ENCODE measurements at places on chromosomes 1 and 21. TPM values are rescaled to one million over a fixed set of nuclear protein-coding genes. Genes with fewer than 3 reads are reported as not detected.

- no peak for DNase-seq
Observed at GRCh38 chr1:245054105-245054504, 100.7 kb upstream of the KIF26B start.

DNA sequence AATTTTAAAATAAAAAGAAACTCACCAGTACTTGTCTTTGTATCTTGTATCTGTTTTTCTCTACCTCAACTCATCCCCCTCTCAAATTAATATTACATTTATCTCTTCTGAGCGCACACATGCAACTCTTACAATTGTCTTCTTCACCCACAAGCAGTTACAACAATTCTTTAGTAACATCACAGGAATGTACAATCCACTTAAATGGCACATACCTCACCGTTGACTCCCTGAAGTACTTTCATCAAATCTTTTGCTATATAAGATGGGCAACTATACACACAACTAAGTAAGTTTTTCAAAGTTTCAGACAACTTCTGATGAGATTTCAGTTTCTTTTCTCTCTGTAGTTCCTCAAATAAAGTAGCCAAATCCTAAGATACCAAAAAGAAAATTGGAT lies 28.3 kb downstream of the HEATR1 start:
- no peak for DNase-seq

- DNase-seq, result no peak
Observed at GRCh38 chr1:205963352-205964155, 20.3 kb upstream of the SLC26A9 start.

DNA sequence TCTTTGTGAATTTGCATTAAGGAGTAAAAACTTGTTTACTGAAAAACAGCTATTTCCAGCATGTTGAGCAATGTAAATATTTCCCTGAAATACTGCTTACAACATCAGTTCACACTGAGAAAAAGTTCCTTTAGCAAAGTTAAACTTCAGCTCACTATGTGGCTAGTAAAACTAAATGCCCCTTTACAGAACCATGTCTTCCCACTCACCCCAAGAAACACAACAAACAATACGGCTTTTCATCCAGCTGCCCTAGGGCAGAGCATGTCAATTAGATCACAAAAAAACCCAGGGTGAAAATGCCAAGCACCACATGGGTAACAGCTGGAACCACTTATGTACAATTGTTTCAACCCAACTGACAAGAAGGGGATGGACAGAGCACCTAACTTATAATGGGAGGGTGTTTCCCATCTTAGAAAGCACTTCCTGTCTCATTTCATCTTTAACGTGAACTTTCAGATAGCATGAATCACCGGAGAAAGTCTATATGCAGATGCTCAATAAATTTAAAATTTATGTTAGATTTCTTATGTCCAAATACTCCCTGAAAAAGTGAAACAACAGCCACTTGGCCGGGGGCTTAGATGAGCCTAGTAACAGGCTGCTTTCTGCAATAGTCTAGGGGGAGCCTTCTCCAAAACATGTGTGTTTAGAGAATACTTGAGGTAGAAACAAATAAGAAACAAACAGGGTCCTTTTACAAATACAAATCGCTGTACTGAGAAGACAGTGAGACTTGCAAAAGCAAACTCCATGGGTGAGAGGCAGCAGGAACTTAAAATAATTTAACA lies 6.6 kb downstream of the NID1 start:
- DNase-seq, result no peak

DNA sequence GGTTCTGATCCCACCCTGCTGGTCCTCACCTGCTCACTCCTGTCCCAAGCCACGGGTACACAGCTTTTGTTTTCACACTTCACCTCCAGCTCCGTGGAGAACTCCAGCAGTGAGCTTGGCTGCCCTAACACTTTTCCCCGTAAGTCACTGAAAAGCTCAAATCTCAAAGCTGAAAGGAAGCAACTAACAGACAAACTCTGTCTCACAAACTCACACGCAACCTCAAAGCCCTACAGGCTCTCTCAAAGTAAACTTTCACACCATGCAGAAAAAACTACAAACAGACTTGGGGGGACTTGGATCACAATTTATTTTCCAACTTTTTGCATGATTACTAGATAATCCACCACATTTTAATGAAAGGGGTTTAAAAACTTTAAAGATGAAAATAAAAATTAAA lies 88.3 kb downstream of the AK5 start:
- no peak for DNase-seq

DNA sequence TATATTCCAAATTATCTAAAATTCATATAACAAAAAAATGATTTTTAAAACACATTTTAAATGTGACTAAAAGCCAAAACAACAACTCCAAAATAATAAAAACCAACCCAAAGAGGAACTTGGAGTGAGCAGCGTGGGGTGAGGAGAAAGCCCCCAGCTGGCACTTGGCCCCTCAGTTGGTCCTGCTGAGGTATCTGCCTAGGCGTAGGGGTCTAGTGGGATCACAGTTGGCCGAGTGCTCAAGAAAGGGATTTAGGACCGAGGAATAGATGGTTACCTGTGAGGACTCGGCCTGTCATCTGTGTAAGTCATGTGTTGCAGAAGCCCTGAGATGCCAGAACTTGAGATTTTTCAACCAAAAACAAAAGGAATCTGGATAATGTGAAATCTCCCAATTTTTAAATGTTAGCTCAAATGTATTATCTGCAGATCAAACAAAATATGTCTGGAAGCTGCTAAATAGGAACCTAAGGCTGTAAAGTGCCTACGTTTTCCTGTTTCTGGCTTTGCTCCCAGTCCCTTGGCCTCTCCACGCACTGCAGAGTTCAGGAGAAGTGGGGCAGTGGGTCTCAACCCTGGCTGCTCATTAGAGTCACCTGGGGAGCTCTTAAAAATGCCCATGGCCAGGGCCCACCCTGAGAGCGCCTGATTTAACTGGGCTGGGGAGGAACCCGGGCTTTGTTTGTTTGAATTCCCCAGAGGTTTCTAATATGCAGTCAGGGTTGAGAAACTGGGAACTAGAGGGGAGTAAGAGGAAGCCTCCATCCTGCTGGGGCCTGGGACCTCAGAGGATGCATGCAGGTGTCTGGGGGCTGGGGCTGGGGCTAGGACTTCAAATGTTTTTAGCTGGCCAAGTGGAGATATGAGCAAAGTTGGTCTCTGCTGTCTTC lies 38.5 kb upstream of the LDLRAP1 start:
- no peak for DNase-seq

DNA sequence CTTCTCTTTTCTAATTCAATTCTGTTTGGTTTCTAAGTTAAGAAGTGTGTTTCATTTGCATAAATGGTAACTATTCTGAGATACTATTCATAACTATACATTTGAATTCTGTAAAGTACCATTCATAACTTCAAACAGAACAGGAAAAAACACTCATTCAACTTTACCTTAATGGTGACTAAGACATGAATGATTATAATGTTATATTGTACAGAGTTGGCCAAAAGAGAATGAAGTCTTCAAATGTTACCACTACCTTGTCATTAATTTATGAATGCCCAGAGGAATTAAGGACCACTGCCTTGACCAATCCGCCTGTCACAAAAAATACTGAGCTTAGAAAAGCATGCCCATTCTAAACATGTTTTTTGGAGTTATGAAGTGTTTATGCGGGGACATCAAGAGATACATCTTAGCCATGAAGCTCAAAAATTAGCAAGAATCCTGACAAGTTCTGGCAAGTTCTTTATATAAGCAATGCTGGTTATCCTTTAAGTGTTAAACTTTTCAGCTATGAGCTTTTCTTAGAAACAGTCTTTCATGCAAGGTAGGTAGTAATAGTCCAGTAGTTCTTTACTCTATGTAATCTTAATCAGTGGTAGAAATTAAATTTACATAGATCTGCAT lies 7.9 kb downstream of the WASF2 start:
- DNase-seq, result no peak

DNA sequence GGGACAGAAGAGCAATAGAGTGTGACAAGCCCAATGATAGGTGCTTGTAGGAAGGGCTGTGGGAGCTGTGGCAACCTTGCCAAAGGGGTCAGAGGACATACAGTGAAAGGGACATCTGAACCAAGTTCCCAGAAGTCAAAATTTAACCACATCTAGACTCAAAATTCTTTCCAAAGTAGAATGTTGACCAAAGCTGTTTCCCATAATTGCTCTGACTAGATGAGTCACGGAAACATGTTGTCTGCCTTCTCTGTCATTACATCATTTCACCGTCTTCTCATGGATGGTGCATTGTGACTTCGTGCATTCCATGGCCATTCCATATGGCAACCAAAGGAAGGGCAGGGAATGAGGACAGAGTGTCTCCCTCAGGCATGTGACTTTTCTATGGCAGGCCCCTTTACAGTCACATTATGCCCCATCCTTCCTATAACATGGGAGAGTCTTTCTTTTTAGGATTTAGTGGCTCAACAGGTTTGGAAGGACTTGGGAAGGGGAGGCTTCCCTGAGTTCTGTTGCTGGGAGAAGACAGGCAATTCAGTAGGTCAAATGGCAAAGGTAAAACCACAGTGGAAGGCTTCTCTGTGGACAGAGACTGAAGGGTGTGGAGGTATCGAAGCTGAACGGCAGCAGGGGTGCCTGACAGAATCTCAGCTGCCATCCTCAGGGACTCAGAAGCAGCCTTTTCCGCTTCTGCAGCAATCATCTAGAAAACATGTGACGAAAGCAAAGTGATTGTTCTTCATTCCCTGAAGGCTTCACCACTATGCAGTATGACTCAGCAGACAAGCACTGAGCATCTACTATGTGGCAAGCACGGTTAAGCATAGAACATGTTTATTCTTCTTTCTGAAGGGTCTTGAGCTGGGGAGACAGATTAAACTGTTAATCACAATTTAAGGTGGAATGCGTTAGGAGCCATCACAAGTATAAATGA lies 24.7 kb downstream of the NPHS2 start:
- no peak for DNase-seq

DNA sequence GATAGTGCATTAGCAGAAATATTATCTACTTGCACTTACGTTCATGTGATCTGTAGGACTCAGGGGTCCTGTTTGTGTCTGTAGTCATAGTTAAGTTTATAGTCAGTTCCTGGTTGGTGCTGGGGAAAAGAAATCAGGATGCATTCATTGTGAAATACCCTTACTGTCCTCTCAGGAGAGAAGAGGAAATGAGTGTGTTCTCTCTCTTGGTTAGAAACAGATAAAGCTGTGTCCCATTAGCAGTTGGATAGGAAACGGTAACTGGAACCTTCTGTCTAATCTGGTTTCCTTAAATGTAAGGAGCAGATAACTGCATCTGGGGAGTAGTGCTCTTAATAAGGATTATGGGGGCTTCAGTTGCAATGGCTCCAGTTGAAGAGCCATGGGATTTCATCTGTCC lies 8.9 kb downstream of the SDCCAG8 start:
- no peak for DNase-seq

Gene SMG5
- total RNA-seq, result 82.4 TPM

Gene BATF3
- total RNA-seq, result 1.3 TPM

Gene FAM131C
- total RNA-seq, result 4.5 TPM

Gene DAB1
- 3.8 TPM for total RNA-seq
